Transverse colon (tissue), 4 donors: ENCODE measurements at places on chromosomes 6 and 20. TPM values are rescaled to one million over a fixed set of nuclear protein-coding genes. Genes with fewer than 3 reads are reported as not detected.

- H3K4me3 ChIP-seq: no peak overlapping the region
- DNase-seq: peak; percentile 77
- peak overlapping the region; percentile 78 for H3K27ac ChIP-seq
- peaks cover 39% of the 10 kb centered on the region for H3K4me1 ChIP-seq
- no peaks in the 10 kb centered on the region for H3K27me3 ChIP-seq
Measured at GRCh38 chr20:41003143-41003935, 25.3 kb upstream of the TOP1 start.

- H3K4me1 ChIP-seq: peaks cover 54% of the 10 kb centered on the region
- no peaks in the 10 kb centered on the region for H3K36me3 ChIP-seq
- DNase-seq: no peak
- no peak overlapping the region for H3K4me3 ChIP-seq
- H3K27ac ChIP-seq: peak overlapping the region; percentile 58
Measured at GRCh38 chr6:16402581-16402900, 164.2 kb downstream of the GMPR start.

- H3K4me1 ChIP-seq: no peaks in the 10 kb centered on the region
- peaks cover 95% of the 10 kb centered on the region for H3K27me3 ChIP-seq
- H3K36me3 ChIP-seq: no peaks in the 10 kb centered on the region
- no peak overlapping the region for H3K27ac ChIP-seq
- DNase-seq: no peak
- H3K4me3 ChIP-seq: no peak overlapping the region
Measured at GRCh38 chr6:30441171-30441570, 48.1 kb upstream of the HLA-E start.

- H3K36me3 ChIP-seq: no peaks in the 10 kb centered on the region
- no peak overlapping the region for H3K27ac ChIP-seq
- H3K27me3 ChIP-seq: no peaks in the 10 kb centered on the region
- no peak for DNase-seq
- no peaks in the 10 kb centered on the region for H3K4me1 ChIP-seq
Measured at GRCh38 chr6:116144605-116145004, 18.7 kb upstream of the COL10A1 start.

GRCh38 chr6:106732376-106732940 is 103.1 kb downstream of the QRSL1 start:
- no peak overlapping the region for H3K4me3 ChIP-seq
- H3K27ac ChIP-seq: peak overlapping the region; percentile 82
- H3K4me1 ChIP-seq: peaks cover 33% of the 10 kb centered on the region
- no peaks in the 10 kb centered on the region for H3K27me3 ChIP-seq
- no peaks in the 10 kb centered on the region for H3K36me3 ChIP-seq

DNA sequence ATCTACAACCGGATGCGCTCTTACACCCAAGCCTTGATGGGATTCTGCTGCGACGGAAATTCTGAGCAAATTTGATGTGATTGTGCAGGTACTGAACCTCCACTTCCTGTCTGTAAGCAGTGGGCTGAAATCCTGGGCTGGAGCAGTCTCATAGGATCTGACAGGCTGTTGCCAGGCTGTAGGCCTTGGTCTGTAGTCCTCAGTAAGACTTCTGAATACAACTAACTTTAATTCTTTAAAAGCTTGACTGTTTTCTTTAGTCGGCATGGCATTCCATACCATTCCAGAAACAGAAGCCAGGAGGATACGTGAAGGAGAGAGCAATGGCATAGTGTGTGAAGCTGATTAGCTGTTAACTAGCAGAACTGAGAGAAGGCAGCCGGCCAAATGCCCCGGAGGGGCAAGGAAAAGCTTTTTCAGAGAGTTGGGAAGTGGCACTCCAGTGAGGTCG is 68.3 kb downstream of the ADTRP start:
- no peak for DNase-seq
- no peaks in the 10 kb centered on the region for H3K36me3 ChIP-seq
- H3K4me1 ChIP-seq: no peaks in the 10 kb centered on the region
- no peak overlapping the region for H3K4me3 ChIP-seq
- H3K27me3 ChIP-seq: no peaks in the 10 kb centered on the region
- H3K27ac ChIP-seq: no peak overlapping the region

DNA sequence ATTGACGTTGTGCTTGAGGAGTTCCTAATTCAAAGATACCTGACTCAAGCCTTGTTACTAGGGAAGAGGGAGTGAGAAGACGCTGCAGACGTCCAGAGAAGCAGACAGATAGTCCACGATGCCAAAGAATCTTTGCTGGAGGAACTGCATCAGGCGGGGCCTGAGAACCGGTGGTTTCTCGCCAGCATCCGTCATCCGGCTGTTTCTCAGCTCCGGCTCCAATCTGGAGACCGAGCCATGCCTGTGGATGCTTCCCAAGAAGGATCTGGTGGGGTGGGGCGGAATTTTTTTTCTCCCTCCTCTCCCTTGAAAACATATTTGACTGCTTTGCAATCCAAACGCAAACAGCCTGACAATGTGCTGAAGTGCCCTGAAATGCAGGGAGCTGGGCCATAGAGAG is 125.8 kb upstream of the SRSF6 start:
- no peak overlapping the region for H3K4me3 ChIP-seq
- no peaks in the 10 kb centered on the region for H3K27me3 ChIP-seq
- H3K4me1 ChIP-seq: no peaks in the 10 kb centered on the region
- H3K27ac ChIP-seq: no peak overlapping the region
- DNase-seq: peak; percentile 8

GRCh38 chr20:33791959-33792597 is 19.1 kb upstream of the CHMP4B start:
- peaks cover 43% of the 10 kb centered on the region for H3K4me1 ChIP-seq
- H3K27me3 ChIP-seq: no peaks in the 10 kb centered on the region
- peak; percentile 69 for DNase-seq
- H3K4me3 ChIP-seq: no peak overlapping the region
- no peaks in the 10 kb centered on the region for H3K36me3 ChIP-seq
- H3K27ac ChIP-seq: peak overlapping the region; percentile 48

DNA sequence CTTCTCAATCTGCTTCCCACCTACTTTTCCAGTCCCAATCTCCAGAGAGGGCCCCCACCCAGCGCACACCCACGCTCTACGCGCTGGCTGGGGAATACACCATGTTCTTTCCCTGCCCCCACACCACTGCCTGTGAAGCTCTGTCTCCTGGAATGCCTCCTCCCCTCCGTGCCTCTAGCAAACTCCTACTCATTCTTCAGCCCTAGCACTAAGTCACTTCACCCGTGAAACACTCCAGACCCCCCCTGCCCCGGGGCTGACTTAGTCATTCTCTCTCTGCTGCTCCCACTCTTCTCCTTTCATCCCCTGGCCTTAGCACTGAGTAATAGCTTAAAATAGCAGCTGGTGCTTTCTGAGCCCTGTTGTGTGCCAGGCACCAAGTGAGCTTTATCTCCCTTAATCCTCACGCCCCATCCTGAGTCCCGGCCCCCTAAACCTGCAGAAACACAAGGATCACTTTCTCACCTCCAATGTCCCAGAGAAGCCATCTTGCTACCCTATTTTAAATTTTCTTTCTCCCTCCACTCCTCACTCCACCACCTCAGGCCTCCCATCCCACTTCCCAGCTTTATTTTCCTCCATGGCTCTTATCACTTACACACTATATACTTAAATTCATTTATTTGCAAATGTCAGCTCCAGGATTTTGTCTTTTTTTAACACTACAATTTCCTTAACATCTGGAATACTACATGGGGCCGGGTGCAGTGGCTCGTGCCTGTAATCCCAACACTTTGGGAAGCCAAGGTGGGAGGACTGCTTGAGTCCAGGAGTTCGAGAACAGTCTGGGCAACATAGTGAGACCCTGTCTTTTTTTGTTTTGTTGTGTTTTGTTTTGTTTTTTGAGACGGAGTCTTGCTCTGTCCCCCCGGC is 6.3 kb upstream of the PARD6B start:
- DNase-seq: peak; percentile 53
- H3K27ac ChIP-seq: peak overlapping the region; percentile 46
- no peaks in the 10 kb centered on the region for H3K36me3 ChIP-seq
- H3K4me1 ChIP-seq: peaks cover under 1% of the 10 kb centered on the region
- no peak overlapping the region for H3K4me3 ChIP-seq

- H3K27ac ChIP-seq: no peak overlapping the region
- no peak for DNase-seq
- no peaks in the 10 kb centered on the region for H3K27me3 ChIP-seq
Measured at GRCh38 chr6:1551249-1551648, 58.5 kb upstream of the FOXC1 start.

GRCh38 chr6:48099713-48100587 is 11.0 kb downstream of the PTCHD4 start:
- H3K27ac ChIP-seq: no peak overlapping the region
- H3K4me1 ChIP-seq: no peaks in the 10 kb centered on the region
- no peaks in the 10 kb centered on the region for H3K36me3 ChIP-seq
- H3K27me3 ChIP-seq: no peaks in the 10 kb centered on the region
- DNase-seq: no peak
- no peak overlapping the region for H3K4me3 ChIP-seq

Gene SPATS1
- total RNA-seq: not detected

- no peak overlapping the region for H3K27ac ChIP-seq
- H3K27me3 ChIP-seq: no peaks in the 10 kb centered on the region
- H3K4me1 ChIP-seq: no peaks in the 10 kb centered on the region
- H3K36me3 ChIP-seq: no peaks in the 10 kb centered on the region
- no peak overlapping the region for H3K4me3 ChIP-seq
Measured at GRCh38 chr6:163392533-163392932, 22.0 kb upstream of the QKI start.

Gene NHLRC1
- total RNA-seq: not detected

Gene RNF39
- total RNA-seq: 0.27 TPM

- H3K36me3 ChIP-seq: no peaks in the 10 kb centered on the region
- DNase-seq: no peak
- no peak overlapping the region for H3K27ac ChIP-seq
- H3K4me3 ChIP-seq: no peak overlapping the region
- peaks cover 15% of the 10 kb centered on the region for H3K4me1 ChIP-seq
Measured at GRCh38 chr6:148998704-148999103, 251.9 kb downstream of the UST start.

- H3K36me3 ChIP-seq: no peaks in the 10 kb centered on the region
- H3K27ac ChIP-seq: no peak overlapping the region
- H3K27me3 ChIP-seq: peaks cover 95% of the 10 kb centered on the region
- no peak for DNase-seq
Measured at GRCh38 chr6:149963212-149963461, 606 bp upstream of the ULBP1 start.

Gene OPRL1
- not detected for total RNA-seq

DNA sequence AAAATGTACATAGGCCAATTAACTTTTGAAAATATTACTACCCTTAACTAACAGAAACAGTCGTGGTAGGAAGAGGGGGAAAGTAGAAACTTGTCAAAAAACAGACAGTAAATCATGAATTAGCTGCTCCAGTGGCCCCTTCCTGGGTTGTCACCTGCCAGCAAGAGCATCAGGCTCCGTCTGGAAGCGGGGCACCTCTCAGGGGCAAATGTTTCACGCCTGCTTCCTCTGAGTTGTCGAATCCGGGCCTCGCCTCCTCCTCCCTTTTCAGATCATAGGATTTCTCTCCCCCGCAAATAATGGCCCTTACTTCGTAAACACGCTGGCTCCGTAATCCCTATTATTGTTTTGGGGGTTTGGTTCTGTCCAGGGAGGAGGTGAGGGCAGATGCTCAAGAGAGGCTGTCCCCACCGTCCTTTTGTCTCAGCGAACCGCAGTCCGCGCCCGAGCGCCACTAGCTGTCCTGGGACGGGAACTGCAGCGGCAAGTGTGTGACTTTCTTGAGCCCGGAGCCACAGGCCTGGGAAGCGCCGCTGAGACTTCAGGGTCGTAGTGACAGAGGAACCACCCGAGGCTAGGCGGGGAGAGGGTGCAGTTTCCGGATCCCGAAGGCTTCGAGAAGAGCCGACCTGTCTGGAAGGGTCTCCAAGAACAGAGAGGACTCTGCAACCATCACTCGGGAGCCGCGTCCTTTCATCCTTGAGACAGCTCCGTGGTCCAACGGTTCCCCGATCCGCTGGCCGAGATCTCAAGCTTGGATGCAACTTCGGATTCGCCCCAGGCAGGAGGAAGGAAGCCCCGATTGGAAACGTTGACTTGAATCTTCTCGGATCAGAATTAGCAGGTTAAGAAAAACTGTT is 214.5 kb upstream of the ZNF184 start:
- no peaks in the 10 kb centered on the region for H3K4me1 ChIP-seq
- peaks cover 17% of the 10 kb centered on the region for H3K27me3 ChIP-seq
- peak overlapping the region; percentile 44 for H3K4me3 ChIP-seq
- peak overlapping the region; percentile 56 for H3K27ac ChIP-seq

- no peak overlapping the region for H3K27ac ChIP-seq
- no peaks in the 10 kb centered on the region for H3K4me1 ChIP-seq
- no peaks in the 10 kb centered on the region for H3K36me3 ChIP-seq
Measured at GRCh38 chr6:21382821-21383449, 210.6 kb upstream of the SOX4 start.

Gene TNXB
- 47.7 TPM for total RNA-seq

Gene SS18L1
- 23.2 TPM for total RNA-seq

GRCh38 chr20:17295991-17296390 is 69.2 kb downstream of the PCSK2 start:
- H3K4me1 ChIP-seq: no peaks in the 10 kb centered on the region
- no peaks in the 10 kb centered on the region for H3K36me3 ChIP-seq
- H3K27me3 ChIP-seq: no peaks in the 10 kb centered on the region
- no peak for DNase-seq

Gene CTAGE9
- total RNA-seq: not detected

Gene PSMA7
- 227 TPM for total RNA-seq

Gene CGAS
- total RNA-seq: 2.2 TPM

- H3K27ac ChIP-seq: no peak overlapping the region
- no peaks in the 10 kb centered on the region for H3K36me3 ChIP-seq
- peaks cover 3% of the 10 kb centered on the region for H3K4me1 ChIP-seq
Measured at GRCh38 chr6:10418862-10419748, 4.2 kb upstream of the TFAP2A start.

- no peaks in the 10 kb centered on the region for H3K27me3 ChIP-seq
- no peak for DNase-seq
- H3K27ac ChIP-seq: no peak overlapping the region
- H3K36me3 ChIP-seq: no peaks in the 10 kb centered on the region
- no peak overlapping the region for H3K4me3 ChIP-seq
Measured at GRCh38 chr6:119952696-119953095, 603.1 kb upstream of the MAN1A1 start.

Gene NKAIN4
- total RNA-seq: not detected

DNA sequence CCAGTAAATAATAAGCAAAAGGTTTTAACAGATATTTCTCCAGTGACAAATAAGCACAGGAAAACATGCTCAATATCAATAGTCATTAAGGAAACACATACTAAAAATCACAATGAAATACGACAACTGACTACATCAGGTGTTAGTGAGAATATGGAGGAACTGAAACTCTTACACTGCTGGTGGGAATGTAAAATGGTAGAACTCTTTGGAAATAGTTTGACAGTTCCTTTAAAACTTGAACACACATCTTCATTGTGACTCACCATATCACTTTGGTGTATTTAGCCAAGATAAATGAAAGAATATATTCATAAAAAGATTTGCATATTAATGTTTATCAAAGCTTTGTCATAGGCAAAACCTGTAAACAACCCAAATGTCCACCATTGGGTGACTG is 11.3 kb upstream of the MAP3K5 start:
- H3K27ac ChIP-seq: no peak overlapping the region
- DNase-seq: no peak
- no peak overlapping the region for H3K4me3 ChIP-seq
- no peaks in the 10 kb centered on the region for H3K27me3 ChIP-seq

Gene LY6G6F
- total RNA-seq: not detected
